Aorta (tissue), 5 donors: ENCODE measurements at places on chromosomes 7 and 10.

- H3K4me3 ChIP-seq = no peak overlapping the region
- H3K27me3 ChIP-seq = no peaks in the 10 kb centered on the region
- H3K4me1 ChIP-seq = no peaks in the 10 kb centered on the region
These were observed 94.9 kb upstream of the DLX6 start for GRCh38 chr7:96910486-96910885.

DNA sequence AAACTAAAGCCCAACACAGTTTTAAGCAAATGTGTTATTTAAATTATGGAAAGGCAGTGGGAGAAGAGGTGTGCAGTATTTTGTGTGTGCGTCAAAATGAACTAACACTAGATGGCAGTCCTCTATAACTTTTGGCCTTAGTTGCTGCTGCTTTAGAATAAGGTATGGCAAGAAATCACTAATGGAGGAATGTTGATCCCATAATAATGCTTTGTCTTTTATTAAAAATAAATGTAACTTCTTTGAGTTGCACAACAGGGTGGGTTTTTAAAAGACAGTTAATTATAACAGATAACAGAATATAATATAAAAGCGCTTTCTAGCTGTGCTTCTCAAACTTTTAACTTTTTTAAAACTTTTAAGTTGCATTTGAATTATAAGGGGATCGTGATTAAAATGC lies 56.4 kb downstream of the BBS9 start:
- no peak for DNase-seq
- no peak overlapping the region for H3K27ac ChIP-seq
- H3K4me1 ChIP-seq = no peaks in the 10 kb centered on the region
- H3K4me3 ChIP-seq = no peak overlapping the region
- H3K36me3 ChIP-seq = no peaks in the 10 kb centered on the region

- H3K27ac ChIP-seq = no peak overlapping the region
- no peaks in the 10 kb centered on the region for H3K27me3 ChIP-seq
- no peak overlapping the region for H3K4me3 ChIP-seq
These were observed 112.3 kb downstream of the ITGB8 start for GRCh38 chr7:20442951-20443350.

DNA sequence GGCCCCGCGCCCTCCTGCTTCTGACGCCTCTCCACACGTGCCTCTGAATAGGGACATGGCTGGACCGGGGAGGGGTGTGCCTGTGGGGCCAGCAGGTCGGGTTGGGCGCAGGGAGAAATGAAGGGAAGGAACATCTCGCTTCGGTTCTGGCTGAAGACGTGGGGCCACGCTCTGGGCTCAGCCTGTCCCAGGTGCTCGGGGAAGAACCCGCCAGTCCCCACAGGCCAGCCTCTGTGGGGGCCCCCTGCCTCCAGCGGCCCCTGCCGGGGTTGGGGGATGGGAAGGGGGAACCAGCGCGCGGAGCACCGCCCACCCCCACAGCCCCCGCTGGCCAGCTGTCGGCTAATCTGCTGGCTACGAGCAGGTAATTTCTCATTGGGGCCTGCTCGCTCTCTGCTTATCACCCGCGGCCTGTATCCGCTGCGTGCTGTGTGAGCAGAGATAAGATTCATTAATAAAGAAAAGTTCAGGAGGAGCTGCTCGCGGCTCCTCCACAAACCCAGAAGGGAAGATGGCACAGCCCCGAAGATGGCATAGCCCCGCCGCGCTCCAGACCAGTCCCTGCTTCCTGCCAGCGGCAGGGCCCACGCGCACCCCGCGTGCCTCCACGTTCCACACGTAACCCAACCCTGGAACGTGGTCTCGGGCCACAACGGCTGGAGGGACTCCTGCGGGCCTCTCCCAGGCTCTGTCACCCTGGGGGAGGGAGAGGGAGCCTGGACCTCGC lies 186.2 kb downstream of the ELFN1 start:
- H3K4me1 ChIP-seq = no peaks in the 10 kb centered on the region
- H3K4me3 ChIP-seq = no peak overlapping the region
- no peaks in the 10 kb centered on the region for H3K36me3 ChIP-seq
- no peaks in the 10 kb centered on the region for H3K27me3 ChIP-seq
- H3K27ac ChIP-seq = no peak overlapping the region
- peak; percentile 70 for DNase-seq

DNA sequence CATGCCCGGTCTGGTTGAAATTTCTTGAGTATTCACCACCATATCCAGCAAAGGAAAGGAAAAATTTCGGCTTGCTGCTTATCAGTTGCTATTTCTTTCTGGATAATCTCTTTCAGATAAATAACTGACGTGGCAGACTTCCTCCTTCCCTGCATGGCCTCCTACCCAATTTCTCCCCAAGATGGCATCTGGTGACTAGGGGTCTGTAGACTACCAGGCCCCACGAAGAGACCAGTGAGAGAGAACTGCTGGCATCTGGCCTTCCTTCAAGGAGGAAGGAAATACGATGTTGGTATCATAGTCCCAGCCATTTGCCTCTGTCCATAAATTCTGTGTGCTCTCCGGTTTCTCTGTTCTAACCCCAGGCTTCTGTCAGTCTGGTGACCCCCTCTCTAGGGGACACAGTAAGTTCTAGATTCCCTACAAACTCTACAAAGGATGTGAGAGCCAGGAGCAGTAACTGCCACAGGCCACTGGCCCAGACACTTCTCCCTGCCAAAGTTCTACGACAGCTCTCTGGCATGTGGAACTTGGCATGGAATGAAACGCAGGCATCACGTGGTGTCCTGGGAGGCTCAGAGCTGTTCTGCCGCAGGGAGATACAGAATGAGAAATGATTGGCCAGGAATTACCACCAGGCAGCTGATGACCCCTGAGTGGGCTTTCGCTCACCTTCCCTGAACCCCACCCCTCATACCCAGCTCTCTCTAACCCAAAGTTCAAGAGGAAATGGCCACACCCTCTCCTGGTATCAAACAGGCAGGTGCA lies 30.0 kb upstream of the MSRB2 start:
- H3K4me1 ChIP-seq = no peaks in the 10 kb centered on the region
- no peak overlapping the region for H3K4me3 ChIP-seq

DNA sequence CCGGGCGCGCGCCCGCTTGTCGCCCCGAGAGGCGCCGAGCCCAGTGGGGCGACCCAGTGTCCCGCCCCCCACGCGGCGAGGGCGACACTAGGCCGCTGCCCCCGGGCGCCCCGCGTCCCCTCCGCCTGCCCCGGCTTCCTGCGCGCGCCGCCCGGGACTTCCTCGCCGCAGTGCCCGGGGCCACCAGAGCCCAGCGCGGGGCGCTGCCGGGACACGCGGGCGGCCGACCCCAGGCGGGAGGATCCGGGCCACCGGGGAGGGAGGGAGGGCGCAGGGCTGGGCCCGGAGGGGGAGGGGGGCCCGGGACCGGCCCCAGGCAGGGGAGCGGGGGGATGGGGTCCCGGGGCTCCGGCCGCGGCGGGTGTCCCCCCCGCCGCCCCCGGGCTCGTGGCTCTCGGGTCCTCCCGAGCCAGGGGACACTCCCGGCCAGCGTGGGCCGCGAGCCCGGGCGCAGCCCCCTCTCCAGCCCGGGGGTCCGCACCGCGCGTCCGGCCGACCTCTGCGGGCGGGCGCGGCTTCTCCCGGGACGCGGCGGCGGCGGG lies 435 bp upstream of the PWWP2B start:
- DNase-seq = peak; percentile 75
- no peaks in the 10 kb centered on the region for H3K36me3 ChIP-seq
- no peaks in the 10 kb centered on the region for H3K27me3 ChIP-seq
- H3K4me1 ChIP-seq = no peaks in the 10 kb centered on the region

DNA sequence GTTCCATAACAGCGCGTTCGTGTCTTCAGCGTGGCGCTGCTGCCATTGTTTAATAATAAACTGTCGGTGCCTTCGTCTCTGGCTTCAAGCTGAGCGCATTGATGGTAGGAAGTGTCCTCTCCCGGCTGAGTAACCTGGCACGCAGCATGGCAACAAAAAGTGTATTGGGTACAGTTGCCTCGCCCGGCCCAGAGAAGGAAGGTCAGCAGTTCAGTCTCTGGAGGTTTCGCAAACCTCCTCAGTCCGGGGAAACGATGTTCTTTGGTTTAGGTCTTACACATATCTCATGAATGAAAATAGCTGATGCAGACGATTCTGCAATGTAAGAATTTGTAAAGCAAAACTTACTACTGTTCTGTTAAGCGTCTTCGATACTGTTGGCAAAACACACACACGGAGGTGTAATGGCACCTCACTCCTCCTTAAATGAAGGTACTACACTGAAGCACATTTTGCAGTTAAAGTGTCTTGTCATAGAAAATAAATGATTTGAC lies 739 bp upstream of the CCDC186 start:
- H3K27ac ChIP-seq = no peak overlapping the region
- H3K27me3 ChIP-seq = no peaks in the 10 kb centered on the region
- no peaks in the 10 kb centered on the region for H3K4me1 ChIP-seq
- peak; percentile 66 for DNase-seq
- H3K4me3 ChIP-seq = peak overlapping the region; percentile 82

GRCh38 chr7:37007691-37008090 lies 283.4 kb upstream of the AOAH start:
- H3K36me3 ChIP-seq = no peaks in the 10 kb centered on the region
- no peaks in the 10 kb centered on the region for H3K27me3 ChIP-seq
- no peaks in the 10 kb centered on the region for H3K4me1 ChIP-seq
- DNase-seq = no peak
- H3K4me3 ChIP-seq = no peak overlapping the region

DNA sequence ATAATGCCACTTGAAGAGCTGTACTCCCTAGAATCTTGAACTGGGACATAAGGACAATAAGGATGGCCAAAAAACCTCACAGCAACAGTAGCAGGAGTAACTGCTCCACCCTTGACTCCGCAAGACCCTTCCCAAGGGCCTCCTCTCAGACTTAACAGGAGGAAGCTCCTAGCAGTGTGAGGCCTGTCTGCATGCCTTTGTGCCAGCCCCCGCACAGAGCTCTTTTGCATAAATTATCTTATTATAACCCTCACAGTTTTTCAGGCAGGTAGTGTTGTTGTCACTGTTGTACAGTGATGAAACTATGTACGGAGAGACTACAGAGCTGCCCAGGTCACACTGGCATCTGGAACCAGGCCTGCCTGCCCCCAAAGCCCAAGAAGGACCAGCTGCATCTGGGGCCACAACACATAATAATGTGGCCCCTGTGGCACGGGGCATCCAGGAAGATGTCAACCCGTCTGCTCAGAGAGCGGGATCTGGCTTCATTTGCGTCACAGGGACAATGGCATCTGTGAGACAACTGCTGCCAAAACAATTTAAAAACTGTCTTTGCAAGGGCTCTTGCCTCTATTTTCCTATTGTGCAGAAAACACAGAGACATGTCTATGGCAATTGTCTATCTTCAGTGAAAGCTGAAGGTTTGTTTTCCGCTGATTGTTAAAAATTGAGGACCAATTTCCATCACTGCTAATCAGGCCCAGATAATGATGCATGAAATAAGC lies 249.3 kb upstream of the GRB10 start:
- no peak overlapping the region for H3K4me3 ChIP-seq
- no peaks in the 10 kb centered on the region for H3K4me1 ChIP-seq
- H3K27ac ChIP-seq = no peak overlapping the region
- H3K36me3 ChIP-seq = no peaks in the 10 kb centered on the region
- H3K27me3 ChIP-seq = no peaks in the 10 kb centered on the region

GRCh38 chr10:12710594-12711349 lies 290.7 kb downstream of the CCDC3 start:
- no peak overlapping the region for H3K4me3 ChIP-seq
- peaks cover 9% of the 10 kb centered on the region for H3K4me1 ChIP-seq
- H3K27ac ChIP-seq = peak overlapping the region; percentile 41

- no peaks in the 10 kb centered on the region for H3K36me3 ChIP-seq
- no peak overlapping the region for H3K4me3 ChIP-seq
- DNase-seq = no peak
- no peaks in the 10 kb centered on the region for H3K4me1 ChIP-seq
- no peaks in the 10 kb centered on the region for H3K27me3 ChIP-seq
These were observed 33.3 kb upstream of the FGFR2 start for GRCh38 chr10:121631365-121632029.
